Dorsolateral prefrontal cortex (tissue), 122 donors: ENCODE measurements at places on chromosomes 3 and 15.

- no peak for DNase-seq
Observed at GRCh38 chr3:100245927-100246326, 14.9 kb upstream of the TBC1D23 start.

DNA sequence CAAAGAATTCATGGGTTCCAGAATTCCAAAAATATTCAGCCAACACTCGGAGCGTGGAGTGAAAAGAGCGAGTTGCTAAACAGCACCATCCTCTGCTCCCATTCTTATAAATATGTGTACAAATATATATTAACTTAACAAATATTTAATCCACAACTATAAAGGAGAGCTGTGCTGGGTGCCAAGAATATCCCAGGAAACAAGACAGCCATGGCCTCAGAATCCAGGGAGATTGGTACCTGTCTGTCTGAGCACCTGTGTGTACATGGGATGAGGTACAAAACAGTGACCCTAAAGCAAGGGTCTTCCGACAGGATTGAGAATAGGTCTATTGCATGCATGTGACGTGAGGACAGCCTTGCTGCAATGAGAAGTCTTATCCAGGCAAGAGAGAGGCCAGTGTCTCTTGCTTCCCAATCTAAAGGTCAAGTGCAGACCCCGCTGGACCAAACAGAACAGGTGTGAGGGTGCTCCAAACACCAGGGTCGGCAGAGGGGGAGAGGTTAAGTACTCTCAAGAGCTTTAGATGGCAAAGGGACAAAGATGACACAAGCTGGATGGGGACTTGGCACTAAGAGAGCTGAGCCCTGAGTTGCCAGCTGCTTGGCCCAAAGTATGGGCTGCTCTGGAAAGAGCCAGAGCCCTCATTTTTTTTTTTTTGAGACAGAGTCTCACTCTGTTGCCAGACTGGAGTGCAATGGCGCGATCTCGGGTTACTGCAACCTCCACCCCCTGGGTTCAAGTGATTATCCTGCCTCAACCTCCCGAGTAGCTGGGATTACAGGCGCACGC, 36.2 kb downstream of the HOMER2 start:
- no peak for DNase-seq

GRCh38 chr15:62052713-62053112, 7.5 kb downstream of the VPS13C start:
- DNase-seq = no peak

DNA sequence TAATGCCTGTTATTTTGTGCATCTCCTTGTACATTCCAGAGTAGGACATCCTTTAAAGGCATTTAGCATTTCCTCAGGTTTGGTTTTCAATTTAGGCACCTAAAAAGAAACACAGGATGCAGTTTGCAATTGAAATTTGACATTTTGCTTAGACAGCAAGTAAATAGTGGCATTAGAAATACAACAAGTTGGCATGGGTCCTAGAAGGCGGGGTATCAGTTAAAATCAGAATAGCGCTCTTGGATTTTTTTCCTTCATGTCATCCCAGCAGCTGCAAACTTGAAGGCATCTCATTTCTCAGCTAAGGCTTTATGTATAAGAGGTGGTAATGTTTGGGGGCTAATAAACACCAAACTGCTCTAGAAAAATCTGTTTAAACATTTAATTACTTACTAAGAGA, 47.5 kb upstream of the SKOR1 start:
- no peak for DNase-seq

- DNase-seq = peak; percentile 56
Observed at GRCh38 chr15:62066663-62067447, at the start of gene C2CD4A. C2CD4A (plus strand) TSS chr15:62066977; CDS start chr15:62067614, 637 bp downstream.

GRCh38 chr3:58323529-58324390, 8.9 kb upstream of the PXK start:
- no peak for DNase-seq

DNA sequence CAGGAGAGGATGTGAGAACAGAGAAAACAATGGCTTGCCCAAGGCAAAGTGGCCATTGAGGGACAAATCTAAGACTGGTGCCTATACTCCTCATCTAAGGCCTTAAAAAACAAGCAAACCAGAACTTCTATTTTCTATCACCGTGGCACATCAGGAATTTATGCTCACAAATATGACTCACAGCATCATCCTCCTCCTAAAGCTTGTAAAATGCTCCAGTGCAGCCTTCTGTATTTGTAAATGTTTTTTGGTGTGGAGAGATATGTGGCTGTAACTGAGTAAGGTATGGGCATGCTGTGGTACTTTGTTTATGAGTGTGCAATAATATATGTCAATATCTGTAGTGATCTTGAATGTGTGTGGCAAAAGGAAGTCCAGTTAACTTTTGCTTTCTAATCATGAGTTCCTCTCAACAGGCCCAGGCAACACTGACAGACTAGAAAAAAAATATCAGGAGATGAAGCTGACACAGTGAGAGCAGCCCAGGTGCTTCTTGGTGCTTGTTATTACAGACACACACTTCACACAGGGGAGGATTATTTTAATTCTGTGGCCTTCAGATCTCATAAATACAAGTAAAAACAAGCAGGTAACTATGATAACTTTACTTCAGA, 60.3 kb downstream of the CTNNB1 start:
- no peak for DNase-seq

GRCh38 chr3:182259579-182259978, 533.7 kb upstream of the ATP11B start:
- DNase-seq = peak; percentile 73

DNA sequence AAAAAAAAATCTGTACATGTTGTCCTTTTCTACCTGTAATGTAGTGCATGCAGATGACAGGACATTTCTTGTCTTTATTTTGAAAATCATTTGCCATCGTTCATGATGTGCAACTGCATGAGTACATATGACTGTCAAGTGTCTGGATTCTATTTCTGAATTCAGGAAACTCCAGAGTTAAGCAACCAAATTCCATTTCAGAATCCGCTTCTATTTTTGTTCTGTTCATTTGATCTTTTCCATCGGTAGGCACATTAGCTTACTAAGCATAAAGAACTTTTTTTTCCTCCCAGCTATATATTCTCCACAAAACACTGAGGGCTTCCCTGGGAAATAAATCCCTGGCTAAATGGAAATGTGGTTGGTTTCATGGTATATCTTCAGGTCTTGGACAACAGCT, 365.6 kb downstream of the PTPRG start:
- DNase-seq = no peak

- DNase-seq = no peak
Observed at GRCh38 chr3:111541391-111541790, 606 bp upstream of the CD96 start.

DNA sequence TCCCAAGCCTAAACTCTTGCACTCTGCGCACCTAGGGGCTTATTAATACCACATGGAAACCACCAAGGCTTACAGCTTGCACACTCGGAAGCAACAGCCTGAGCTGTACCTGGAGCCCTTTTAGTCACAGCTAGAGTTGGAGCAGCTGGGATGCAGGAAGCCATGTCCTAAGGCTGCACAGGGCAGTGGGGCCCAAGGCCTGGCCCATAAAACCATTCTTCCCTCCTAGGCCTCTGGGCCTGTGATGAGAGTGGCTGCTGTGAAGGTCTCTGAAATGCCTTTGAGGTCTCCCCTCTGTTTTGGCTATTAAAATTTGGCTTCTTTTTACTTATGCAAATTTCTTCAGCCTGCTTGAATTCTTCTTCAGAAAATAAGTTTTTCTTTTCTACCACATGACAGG, 383.9 kb upstream of the UBE2E2 start:
- no peak for DNase-seq

DNA sequence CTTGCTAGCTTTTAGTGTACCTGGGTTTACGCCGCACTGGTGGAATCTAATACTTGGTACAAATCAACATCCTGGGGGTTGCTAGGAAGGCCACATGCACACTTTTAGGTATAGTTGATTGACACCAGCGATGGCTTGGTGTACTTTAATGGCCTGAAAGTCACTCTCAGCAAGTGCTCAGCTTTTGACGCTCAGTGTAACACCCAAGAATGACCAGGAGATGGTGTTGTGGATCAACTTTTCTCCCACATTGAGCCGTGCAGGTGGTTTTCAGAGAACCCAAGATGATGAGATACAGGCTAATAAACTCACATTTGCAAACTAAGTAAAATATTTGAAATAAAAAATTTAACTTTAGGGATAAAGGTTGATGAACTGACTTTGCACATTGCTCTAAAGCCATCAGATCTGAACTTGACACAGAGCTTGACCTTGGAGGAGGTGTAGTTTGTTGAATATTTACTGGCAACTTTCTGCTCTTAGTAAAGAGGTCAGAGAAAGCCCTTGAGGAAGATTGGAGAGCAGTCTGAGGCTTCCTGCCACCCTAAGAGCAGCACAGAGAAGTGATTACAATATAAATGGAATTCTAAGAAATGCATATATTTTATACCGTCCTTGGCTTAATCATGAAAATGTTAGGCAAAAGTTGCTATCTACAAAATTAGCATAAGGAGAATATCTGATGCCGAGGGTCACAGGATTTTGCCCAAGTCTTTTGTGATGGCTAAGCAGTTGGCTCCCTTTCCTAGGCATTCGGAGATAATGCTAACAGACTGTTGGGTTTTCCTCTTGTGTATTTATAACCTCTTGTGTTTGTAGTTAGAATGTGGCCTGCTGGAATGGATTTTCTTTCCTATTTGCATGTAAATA, 143.4 kb upstream of the RASGRP1 start:
- DNase-seq = no peak

GRCh38 chr3:52428151-52429005, 16.5 kb downstream of the SEMA3G start:
- peak; percentile 43 for DNase-seq

DNA sequence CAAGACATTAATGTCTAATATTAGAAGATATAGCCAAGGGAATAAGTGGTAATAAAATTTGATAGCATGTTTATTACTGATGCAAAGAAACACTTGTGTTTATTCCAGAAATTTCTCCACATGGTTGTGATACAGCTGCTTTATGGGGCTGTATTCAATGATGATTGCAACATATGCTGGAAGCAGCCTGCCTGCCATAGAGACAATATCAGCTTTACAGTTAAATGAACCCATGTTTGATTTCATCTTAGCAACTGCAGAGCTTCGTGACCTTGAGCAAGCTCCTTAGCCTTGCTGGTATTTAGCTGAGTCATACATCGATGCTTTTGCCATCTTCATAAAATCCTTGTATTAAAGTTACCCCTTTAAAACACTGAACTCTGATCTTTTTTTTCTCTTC, 168.1 kb upstream of the STAC start:
- no peak for DNase-seq

DNA sequence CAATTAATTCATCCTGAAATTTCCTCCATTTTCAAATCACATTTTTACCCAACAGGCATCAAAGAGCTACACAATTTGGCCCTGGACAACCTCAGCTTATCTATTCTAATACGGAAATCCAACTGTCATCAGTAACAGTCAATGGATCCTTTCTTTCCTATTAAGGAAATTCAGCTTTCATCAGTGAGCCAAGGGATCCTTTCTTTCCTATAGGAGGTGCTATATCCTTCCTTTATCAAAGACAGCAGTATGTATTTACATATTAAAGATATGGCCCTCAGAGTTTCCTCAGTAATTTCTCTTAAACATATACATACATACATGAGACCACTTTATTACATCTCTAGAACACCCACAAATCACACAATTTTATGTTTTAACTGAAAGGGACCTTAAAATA, 10.1 kb downstream of the DHX36 start:
- DNase-seq = no peak

GRCh38 chr15:82231842-82232241, 30.7 kb downstream of the EFL1 start:
- no peak for DNase-seq

DNA sequence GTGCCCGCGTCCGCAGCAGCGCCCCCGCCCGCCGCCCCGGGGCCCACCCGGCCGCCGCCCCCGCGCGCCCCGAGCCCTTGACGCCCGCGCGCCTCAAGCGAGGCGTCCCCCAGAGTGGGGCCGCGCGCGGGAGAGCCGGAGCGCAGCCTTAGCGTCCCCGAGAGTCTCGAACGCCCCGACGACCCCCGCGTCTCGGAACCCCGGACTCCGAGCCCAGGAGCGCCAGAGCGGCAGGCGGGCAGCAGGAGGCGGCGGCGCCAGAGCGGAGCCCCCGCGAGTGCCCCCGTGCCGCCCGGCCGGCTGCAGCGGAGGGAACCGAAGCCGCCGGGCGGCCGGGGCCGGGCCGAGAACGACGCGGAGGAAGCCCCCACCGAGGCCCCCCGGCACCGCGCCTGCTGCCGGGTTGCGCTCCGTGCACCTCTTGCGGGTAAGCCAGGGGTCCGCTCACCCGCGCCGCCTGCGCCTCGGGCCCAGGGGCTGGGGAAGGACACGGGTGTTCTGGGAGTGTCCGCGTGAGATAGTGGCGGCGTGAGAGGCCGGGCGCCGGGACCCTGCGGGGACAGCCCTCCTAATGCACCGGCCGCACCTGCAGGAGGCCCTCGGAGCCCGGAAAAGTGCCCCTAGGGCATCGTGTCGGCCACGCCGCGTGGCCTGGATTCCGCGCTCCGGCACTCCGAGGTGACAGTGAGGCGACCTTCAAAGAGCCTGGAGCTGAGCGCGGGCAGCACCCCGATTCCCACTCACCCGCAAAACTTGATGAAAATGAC, 52.0 kb upstream of the ULK4 start:
- DNase-seq = no peak

DNA sequence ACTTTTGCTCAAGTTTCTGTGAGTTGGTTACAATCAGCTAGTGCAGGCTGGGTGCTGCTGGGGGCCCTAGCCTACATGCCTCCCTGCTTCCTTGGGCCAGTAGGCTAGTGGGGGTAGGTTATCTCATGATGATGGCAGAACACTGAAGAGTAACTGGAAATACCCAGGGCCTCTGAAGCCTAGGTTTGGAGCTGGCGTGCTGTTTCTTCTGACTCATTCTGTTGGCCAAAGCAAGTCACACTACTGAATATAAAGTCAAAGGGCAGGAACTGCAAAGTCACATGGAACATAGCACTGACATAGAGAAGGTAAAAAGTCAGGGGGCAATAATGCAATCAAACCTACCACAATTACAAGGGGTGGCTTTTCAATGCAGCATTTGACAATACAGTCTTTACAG, 34.5 kb downstream of the RASGRP1 start:
- no peak for DNase-seq

DNA sequence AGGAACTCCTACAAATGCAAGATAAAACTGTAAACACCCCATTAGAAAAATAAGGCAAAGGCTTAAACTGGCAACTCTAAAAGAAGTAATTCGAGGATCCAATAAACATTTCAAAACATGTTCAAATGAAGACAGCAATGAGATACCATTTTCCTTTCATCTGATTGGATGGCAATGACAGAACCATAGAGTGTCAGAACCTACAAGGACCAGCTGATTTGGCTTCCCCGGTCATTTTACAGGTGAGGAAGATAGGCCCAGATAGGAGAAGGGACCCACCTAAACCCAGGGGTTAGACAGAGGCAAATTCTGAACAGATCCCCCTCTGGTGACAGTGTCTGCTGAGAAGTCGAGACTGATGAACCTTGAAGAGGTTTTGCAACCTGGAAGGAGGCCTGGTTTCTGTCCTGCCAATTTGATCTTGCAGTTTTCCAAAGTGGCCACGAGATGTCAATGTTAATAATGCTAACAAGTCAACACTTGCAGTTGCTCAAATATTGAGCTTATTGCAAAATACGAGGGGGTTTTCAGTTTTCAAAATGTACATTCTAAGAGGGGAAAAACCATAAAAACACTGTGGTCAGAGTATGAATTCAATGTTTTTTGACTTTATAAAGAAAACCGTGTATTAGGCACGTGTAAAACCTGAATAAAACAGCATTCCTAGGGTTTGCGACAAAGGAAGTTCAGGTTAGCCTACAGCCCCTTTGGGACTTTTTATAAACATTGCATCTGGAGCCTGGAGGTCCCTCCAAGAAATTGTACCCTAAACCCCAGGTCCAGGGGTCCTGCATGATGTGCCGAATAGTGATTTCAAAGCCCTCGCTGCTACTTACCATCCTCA, 21.5 kb downstream of the CFAP161 start:
- no peak for DNase-seq
